Esophagus mucosa (tissue), 1 donor: ENCODE measurements at places on chromosomes 13 and 19.

DNA sequence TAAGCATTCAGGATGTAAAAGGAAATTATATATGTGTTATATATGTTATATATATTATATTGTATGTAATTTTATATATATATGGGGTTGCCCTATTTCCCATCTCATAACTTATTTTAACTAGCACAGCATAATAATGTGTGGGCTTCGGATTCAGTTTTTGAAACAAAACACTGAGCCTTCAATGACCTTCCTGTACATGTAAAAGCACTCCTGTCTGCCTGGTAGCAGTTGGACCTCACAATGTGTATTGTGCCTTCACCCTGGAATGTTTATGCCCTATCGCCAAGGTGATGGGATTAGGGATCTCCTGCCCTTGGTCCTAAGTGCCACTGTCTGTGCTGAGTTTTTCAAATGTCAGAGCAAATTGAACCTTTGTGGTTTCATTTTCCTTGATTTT is 968.8 kb downstream of the TUBA3C start:
- ATAC-seq: peak; percentile 96

DNA sequence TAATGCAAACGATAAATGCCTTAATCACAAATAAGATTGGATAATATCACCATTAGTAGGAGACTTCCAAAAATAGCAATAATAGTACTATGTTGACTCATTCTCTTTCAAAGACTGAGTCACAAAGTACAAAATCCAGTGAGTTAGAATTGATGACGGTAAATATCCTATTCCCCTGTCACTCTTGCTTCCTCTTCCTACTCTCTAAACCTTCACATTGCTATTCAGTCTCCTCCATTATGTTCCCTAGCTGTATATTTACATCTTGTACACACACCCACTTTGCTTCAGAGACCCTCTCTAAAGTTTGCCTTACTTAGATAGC is 26.3 kb upstream of the INTS6 start:
- ATAC-seq: peak; percentile 85

GRCh38 chr13:113123226-113124201 is 915 bp downstream of the F10 start:
- ATAC-seq: no peak

DNA sequence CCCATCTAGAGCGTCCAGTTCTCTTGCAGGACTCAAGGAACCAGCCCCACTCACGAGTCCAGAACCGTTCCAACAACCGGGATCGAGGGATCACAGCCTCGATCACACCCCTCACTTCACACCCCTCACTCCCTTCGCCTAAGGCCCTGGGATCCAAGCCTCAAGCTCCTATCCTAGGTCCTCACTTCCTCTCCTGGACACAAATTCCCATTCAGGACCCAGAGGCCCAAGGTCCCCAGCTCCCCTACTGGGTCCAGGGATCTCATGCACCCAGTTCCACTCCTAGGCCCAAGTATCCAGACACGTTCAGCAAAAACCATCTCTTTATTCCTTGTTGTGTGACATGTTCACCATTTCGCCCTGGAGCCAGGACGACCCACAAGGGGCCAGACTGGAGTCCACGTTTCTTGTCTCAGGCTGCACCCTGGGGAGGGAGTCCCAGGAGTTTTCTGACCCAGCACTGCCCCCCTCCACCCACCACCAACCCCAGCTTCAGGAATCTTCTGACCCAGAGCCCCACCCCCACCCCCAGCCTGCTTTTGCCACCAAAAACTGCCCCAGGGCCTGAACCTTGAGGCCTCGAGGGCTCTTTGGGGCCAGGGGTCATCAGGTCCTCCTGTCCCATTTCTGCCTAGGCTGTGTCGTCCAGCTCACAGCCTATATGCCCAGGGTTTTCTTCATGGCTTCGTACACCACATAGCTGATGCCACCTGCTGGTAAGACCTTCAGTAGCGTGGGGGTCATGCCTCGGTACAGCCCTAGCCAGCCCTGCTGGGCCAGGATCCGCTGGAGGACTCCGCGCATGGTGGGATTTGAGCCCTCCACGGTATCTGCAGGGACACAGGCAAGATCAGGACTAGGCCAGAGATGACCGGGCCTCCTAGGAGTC is 1.4 kb upstream of the KHSRP start:
- no peak for ATAC-seq

DNA sequence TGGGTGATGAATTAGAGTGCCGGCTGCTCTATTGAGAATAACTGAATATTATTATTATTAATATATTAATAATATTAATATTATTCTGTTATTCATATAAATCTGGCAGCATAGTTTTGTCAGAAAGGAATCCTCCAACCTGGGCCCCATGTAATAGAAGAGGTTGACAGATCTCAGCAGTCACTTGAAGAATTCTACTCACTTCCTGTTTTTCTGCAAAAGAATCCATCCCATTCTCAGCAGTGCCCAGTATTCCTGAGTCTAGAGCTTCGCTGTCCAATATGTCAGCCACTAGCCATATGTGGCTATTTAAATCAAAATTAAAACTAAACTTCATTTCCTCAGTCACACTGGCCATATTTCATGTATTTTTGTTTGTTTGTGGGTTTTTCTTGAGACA is 72.4 kb upstream of the USPL1 start:
- ATAC-seq: no peak

DNA sequence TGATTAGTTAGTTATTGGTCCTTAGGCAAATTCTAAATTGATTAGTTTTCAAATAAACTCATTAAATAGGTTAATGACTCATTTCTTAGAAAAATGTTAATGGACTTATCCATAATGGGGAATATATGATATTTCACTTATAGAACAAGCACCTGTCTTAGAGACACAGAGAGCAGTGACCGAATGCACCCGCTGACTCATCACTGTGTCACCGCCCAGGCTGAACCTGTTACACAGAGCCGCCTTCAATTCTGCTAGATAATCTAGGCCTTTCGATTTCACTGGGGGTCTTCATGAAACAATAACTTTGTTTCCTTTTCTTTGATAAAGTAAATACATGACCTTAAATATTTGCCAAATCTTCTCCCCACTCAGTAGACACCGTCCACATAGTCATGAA is 13.1 kb downstream of the IRS2 start:
- ATAC-seq: peak; percentile 74

DNA sequence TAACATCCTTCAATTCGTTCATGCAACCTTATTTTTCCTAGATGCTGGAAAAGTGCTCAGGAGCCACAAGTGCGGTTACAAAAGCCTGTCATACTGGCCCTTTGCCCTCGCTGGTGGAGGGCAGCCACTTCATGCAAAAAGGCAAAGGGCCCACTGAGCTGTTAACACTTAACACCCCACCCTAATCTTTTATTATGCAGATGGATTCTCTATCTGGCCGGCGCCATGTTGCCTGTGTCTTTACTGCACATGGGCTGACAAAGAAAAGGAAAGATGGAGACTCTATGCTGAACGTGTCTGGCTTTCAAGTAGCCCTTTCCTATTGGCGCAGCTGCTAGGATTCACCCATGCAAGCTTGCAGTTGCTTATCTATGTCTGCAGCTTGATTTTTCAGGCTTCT is 10.8 kb downstream of the OR7D2 start:
- ATAC-seq: no peak

DNA sequence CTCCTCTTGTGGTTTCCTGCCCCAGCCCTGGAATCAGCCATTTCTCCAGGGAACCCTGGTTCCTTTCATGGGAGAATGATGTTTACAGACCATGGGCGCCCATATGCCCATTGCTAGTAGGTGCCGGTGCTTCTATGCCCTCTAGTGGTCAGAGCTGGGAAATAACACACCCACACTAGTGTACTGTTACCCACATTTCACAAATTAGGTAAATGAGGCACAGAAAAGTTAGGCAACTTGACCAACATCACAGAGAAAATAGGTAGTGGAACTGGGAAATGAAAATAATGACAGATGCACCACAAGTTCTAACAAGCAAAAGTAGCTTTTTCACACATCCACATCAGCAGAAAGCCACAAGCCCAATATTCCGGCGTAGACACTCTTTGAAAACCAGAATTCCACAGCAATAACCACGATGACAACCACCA is 1.3 kb upstream of the CEACAM3 start:
- ATAC-seq: peak; percentile 59

- ATAC-seq: peak; percentile 1
Observed at GRCh38 chr13:98507282-98507797, 69.6 kb downstream of the STK24 start.

DNA sequence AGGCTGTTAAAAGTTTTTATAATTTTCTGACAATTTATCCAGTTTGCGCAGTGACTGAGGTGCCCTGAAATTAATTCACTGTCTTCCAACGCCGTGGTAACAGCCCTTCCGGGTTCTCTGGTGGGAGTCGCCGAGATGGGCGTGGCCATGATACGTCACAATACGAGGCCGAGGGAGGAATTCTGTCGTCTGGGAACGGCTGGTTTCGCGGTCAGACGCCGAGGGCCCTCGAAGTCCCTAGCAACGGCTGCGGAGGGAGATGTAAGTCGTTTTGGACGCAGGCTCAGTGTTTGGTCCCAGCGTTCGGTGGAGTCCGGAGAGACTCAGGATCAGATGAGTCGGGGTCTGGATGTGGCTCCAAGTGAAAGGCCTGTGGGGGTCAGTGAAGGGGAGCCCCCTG is 21.7 kb downstream of the ZNF613 start:
- ATAC-seq: no peak

GRCh38 chr19:53704011-53704410 is 72.2 kb downstream of the DPRX start:
- ATAC-seq: no peak

- no peak for ATAC-seq
Observed at GRCh38 chr13:105997581-105998550, 537.6 kb downstream of the EFNB2 start.

GRCh38 chr13:84870190-84870589 is 929.0 kb downstream of the SLITRK6 start:
- ATAC-seq: peak; percentile 38

GRCh38 chr13:43805681-43806128 is 18.9 kb upstream of the ENOX1 start:
- peak; percentile 11 for ATAC-seq

DNA sequence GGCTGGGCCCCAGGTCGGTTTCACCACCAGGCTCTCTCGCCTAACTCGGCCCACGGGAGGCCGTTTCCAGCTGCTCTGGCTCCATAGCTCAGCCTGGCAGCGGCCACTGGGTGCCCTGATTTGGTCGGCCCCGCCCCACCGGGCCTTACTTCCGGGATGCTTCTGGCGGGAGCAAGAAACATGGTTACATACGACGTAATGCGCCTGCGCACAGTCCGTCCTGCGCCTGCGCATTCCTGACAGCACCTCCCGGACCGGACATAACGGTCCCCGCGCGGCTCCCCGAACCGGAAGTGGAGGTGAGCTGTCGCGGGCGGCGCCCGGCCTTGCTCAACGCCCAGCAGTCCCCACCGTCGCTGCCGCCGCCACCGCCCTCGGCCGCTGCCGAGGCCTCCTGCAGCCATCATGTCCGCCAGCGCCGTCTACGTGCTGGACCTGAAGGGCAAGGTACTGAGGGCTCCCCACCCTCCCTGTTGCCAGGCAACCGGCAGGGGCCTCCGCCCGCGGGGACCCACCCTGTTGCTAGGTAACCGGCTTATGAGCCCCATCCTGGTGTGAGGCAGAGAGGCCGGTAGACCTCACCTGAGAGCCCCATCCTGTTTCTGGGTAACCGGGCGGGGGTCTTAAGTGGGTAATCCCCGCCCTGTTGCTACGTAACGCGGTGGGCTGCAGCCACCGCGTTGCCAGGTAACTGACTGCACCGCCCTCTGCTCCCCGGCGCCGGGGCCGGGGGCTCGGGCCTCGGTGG is at the start of gene AP1M1:
AP1M1 (plus strand) TSS at position 290 of the 748 bp plus-strand sequence; CDS start at position 406, 116 bp downstream.
- ATAC-seq: peak; percentile 93

DNA sequence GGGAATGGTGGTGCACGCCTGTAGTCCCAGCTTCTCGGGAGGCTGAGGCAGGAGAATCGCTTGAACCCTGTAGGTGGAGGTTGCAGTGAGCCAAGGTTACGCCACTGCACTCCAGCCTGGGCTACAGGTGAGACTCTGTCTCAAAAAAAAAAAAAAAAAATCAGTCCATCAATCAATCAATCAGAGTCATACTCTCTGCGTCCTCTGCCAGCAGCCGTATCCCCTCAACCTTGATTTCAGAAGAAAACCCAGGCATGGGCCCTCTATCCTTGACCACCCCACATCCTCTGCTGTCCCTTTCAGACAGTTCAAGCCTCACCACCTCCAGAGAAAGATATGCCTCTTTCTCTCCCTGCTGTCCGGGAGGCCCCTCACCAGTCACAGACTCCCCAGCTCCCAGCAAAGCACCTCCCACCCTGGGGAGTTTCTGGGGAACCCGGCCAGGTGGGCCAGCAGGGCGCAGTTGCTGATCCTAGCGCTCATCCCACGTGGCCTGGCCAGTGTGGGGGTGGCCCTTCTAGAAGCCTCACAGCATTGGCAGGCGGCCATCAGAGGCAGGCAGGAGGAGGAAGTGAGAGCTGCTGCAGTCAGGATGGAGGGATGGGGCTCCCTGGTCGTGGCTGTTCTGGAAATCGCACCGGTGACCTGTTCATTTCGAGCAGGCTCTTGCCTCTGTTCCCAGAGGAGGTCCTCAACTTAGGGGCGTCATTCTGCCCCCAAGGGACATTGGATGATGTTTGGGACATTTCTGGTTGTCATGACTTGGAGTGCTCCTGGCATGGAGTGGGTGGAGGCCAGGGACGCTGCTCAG is 10.2 kb upstream of the JSRP1 start:
- ATAC-seq: no peak

DNA sequence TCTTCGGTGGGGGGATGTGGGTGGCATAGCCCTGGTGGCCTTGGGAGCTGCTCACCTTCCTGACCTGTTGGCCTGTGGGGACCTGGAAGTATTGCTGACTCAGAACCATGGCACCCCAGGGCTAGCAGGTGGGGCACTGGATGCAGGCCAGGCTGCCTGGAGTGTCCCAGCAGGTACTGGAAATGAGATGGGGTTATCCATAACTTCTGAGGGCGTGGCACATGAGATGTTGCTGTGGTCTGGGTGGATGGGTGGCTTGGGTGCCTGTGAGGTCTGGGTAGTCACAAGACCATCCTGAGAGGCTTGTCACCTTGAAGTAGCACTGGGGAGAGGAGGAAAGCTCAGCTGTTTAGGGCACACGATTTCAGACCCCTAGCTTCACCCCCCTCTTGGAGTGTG is 636 bp upstream of the RNF225 start:
- ATAC-seq: peak; percentile 62

- no peak for ATAC-seq
Observed at GRCh38 chr19:32357720-32358119, 12.3 kb downstream of the ZNF507 start.

- ATAC-seq: peak; percentile 90
Observed at GRCh38 chr19:55546822-55547614, 1.7 kb upstream of the SBK3 start.

- ATAC-seq: peak; percentile 64
Observed at GRCh38 chr19:42129399-42130253, 2.6 kb downstream of the POU2F2 start.

DNA sequence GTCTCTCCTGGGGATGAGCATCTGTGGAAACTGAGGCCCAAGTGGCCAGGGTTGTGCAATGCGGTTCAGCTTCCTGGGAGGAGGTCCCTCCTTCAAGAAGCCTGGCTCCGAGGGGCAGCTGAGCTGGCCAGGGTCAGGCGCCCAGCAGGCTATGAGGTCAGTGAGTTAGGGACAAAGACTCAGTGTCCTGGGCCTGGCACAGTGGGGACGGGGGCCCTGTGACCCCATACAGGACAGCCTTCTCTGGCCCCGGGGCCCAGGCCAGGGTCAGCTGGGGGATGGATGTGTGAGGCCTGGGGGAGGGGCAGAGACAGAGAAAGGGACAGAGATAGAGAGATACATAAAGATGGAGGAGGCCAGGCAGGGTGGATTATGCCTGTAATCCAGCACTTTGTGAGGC is 3.0 kb upstream of the IL12RB1 start:
- peak; percentile 14 for ATAC-seq
